Stimulated activated CD4-positive, alpha-beta T cell treated with anti-CD3 and anti-CD28 coated beads, TNF-alpha, amount 100 ng/mL, for 1 hour (primary cell): ENCODE measurements at places on chromosomes 4 and X.

DNA sequence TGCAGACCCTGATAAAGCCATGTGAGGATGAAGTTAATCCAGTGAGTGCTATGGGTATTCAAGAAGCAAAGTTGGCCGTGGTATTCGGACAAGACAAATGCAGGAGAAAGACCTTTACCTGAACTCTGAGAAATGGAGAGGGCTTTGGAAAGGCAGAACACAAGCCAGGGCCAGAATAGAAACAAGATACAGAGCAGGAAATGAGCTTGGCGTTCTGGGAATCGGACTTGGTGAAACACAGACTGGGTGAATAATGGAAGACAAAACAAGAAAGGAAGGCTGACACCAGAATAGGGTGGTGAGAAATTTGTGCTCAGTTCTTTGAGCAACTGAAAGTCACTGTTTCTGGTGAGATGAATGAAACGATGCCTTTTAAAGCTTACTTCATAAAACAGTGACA, 83.3 kb downstream of the VEGFC start:
- no peak for DNase-seq

- no peak for DNase-seq
Observed at GRCh38 chr4:160835789-160836188, 1328.0 kb downstream of the FSTL5 start.

- DNase-seq: no peak
Observed at GRCh38 chrX:11080741-11081305, 30.3 kb upstream of the HCCS start.

DNA sequence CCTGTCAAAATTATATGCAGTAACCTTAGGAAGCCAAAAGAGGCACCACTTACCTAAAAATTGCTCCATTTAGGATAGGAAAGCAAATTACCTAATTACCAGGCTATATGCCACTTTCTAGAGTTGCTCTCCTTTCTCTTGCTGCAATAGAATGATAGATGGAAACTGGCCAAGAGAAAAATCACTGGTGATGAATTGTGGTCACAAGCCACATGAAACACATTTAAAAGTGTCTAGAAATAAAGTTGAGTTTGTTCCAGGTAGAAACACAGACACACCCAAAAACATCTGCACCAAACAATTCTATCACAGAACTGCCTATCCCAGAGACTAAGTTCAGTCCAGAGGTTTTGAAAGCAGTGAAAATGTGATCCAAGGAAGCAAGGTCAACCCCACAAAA, 337.7 kb downstream of the PCDH19 start:
- no peak for DNase-seq

DNA sequence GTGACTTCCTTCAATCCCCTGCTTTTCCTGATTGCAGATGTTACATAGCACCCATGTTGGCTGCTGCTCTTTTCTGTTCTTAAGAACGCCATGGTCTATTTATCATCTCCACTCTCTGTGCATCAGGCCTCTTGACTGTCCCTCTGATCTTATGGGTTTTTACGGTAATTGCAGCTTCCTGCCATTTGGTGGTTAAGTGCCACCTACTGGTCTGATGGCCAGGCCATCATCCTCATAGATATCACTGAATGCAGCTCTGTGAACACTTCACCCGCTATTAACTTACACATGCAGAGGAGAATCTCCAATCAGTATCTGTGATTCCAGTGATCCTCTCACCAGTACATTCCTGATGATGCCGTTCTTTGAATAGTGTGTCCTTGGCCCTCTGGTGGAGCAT, 382.4 kb downstream of the TRAM1L1 start:
- no peak for DNase-seq

- no peak for DNase-seq
Observed at GRCh38 chr4:2297606-2298531, 36.0 kb upstream of the MXD4 start.
